ENCODE measurements at places on chromosomes 4 and X.

DNA sequence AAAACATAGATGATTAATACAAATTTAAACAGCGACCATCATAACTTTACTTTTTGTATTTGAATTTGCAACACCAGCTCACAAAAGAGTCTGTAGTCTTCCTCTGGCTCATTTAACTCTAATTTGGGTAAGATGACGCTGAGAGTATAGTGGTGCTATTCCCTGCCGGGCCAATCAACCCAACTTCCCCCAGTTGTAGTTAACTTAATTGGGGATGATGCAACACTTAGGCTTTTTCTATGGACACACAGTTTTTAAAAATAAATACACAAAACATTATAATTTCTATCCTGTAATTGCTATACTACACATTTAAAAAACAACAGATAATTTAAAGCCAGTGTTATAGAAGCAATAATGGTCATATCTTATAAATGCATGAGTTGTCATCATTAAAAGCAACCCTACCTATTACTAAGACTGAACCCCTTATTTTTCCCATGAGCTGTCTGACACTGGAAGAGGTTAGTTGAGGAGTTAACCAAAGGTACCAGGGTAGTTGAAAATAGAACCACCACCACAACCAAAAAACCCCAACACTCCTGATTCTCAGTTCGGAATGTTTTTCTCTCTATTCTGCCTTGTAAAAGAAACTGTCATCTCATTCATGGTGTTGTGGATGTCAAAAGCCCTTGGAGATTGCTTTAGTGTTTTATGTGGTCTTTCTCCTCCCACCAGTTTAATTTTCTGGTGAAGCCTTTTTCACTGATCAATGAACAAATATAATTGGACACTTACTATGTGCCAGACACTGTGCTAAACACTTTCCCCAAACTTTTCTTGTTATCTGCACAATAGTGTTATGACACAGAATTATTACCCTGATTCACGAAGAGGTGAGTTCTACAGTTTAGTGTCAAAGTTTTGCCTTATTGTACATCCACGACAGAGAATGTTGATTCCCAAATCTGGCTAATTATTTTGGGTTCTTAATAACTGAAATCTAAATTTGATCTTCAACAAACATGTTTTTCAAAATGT is 61.5 kb upstream of the RAPGEF2 start:
- DNase-seq: no peak

DNA sequence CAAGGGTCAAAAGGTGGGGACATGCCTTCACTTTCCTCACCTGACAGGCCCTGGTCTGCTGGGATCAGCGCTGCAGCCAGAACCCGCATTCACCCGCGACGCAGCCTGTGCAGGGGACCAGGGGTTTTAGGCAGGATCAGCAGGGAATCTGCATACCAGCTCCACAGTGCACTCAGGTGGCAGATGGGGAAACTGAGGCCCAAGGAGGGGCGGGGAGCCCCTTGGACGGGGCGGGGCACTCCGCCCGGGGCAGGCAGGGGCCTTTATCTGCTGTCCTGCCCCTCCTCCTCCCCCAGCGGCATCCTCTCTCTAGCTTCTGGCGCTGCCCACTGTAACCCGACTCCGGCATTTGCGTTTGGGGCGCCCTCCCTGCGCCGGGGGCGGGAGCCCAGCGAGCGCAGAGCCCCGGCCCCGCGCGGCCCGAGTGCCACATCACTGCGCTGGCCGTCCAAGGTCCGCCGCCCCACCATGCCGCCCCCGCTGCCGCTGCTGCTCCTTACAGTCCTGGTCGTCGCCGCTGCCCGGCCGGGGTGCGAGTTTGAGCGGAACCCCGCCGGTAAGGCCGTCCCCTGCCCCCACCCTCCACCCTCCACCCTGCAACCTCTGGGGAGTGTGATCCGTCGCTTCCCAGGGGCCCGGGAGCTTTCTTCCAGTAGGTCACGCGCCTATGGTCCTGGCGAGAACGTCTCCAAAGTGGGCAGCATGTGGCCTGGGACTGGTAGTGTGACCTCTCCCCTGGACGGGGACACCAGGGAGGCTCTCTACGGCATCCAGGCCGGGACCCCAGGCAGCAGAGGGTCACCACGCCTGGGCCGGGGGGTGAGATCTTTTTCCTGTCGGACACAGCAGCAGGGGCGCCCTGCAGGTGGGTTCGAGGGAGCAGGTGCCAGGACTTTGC is at the start of gene CPZ:
TSS of gene CPZ (plus strand) at position 400 of the 898 bp plus-strand sequence. CDS start at position 469, 69 bp downstream.
- DNase-seq: no peak

DNA sequence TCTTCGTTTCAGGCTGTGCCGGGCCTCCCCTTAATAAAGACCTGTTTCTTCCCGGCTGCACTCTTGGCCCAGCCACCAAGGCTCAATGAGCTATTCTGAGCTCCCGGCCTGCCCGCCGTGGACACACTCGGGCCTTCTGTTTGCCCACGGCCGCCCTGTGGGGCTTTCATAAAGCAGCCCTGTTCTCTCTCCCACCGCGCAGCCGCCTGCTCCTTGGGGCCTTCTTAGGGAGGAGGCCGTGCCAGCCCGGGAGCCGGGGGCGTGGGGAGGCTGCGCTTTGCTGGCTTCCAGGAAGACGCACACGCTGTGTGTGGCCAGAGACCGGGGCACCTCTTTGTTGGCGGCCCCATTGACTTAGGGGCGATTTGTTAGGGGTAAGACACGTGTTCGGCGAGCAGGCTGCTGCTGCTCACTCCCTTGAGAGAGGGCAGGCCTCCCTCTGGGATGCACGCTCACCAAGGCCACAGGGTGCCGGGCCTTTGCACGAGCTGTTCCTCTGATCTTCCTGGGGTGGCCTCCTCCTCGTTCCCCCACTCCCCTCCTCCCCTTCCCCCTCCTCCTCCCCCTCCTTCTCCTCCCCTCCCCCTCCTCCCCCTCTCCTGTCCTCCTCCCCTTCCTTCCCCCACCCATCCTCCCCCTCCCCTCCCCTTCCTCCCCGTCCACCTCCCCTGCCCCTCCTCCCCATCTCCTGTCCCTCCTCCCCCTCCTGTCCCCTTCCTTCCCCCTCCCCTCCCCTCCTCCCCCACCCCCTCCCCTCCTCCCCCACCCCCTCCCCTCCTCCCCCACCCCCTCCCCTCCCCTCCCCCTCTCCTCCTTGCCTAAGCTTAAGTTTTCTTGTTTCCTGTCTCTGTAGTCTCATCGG is 11.3 kb downstream of the BLOC1S4 start:
- no peak for DNase-seq

GRCh38 chrX:2351999-2352995 is 148.5 kb downstream of the DHRSX start:
- DNase-seq: no peak

- DNase-seq: no peak
Observed at GRCh38 chr4:16043642-16044498, 40.0 kb downstream of the PROM1 start.

- DNase-seq: no peak
Observed at GRCh38 chr4:183747931-183748670, 89.0 kb downstream of the TRAPPC11 start.

GRCh38 chr4:7244751-7245320 is 52.5 kb downstream of the SORCS2 start:
- DNase-seq: no peak
